ENCODE measurements at places on chromosomes 12 and 14. TPM values are rescaled to one million over a fixed set of nuclear protein-coding genes. Genes with fewer than 3 reads are reported as not detected.

DNA sequence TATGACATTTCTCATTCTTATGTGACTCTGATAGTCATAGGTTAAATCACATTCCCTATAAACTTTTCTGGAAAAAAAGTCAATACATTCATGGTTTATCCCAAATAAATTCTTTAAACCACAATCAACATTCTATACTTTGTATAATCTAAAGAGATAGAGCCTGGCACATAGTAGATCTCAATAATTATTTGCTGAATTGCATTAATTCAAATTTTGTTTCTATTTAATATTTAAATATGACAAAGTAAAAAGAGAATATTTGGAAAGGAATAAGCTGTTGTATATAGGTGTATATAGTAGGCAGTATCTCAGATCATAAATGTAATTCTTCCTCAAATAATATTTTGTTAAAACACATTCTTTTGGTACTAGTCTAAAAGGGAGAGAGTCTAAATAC, 102.2 kb upstream of the USP15 start:
- H3K36me3 ChIP-seq: no peaks in the 10 kb centered on the region
- no peaks in the 10 kb centered on the region for H3K27me3 ChIP-seq
- H3K27ac ChIP-seq: no peak overlapping the region

DNA sequence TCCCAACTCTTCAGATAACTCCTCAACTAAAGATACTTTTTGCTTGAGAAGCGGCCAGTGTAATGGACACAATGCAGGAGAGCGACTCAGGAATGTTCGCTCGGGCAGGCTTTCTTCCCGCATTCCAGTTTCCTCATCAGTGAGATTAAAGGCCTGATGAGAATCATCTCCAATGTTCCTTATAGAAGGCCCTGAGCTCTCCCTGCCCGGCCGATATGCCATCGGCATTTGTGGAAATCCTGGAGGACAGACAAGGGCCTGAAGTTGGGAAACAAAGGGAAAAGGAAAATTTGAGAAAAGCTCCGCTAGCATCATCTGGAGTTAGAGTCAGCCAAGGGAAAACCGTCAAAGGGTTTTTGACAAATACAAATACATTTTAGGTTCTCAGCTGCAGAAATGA, 38.0 kb upstream of the FOXN3 start:
- H3K4me3 ChIP-seq: no peak overlapping the region
- no peaks in the 10 kb centered on the region for H3K27me3 ChIP-seq
- peaks cover 36% of the 10 kb centered on the region for H3K4me1 ChIP-seq
- DNase-seq: no peak
- H3K27ac ChIP-seq: no peak overlapping the region

DNA sequence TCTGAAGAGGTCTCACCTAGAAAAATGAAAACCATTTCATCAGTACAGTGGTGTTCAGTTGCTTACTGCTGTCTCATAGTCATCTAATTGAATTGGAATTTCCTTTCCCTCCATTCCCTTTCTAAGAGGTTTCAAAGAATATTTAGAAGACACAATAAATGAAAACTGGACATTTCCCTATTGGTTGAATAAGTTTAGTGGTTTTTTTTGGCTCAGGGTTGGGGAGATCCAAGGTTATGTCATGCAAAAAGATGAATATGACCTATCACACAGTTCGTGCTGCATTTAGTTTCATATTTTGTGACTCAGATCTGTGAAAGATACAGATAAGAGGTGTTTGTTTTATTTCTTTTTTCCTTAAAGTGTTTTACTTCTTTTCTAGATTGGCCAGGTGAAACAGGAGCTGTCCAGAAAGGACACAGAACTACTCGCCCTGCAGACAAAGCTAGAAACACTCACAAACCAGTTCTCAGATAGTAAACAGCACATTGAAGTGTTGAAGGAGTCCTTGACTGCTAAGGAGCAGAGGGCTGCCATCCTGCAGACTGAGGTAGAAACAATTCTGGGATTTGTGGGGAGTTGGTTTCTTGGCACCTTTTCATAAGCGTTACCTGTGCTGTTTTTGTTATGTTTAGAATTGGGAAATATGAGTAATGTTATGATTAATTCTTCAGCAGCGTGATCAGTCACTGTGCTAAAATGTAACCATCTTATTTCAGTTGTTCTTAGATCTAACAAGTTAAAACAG, 124.6 kb downstream of the ERC1 start:
- H3K36me3 ChIP-seq: peaks cover 9% of the 10 kb centered on the region
- H3K4me3 ChIP-seq: no peak overlapping the region
- H3K4me1 ChIP-seq: no peaks in the 10 kb centered on the region

GRCh38 chr14:69632164-69632563, 20.8 kb downstream of the SUSD6 start:
- DNase-seq: no peak
- no peaks in the 10 kb centered on the region for H3K36me3 ChIP-seq
- peaks cover 74% of the 10 kb centered on the region for H3K4me1 ChIP-seq
- no peak overlapping the region for H3K27ac ChIP-seq
- H3K4me3 ChIP-seq: no peak overlapping the region

GRCh38 chr14:65019944-65020566, 33.4 kb downstream of the FNTB start:
- no peak overlapping the region for H3K27ac ChIP-seq
- H3K4me3 ChIP-seq: no peak overlapping the region
- peaks cover 9% of the 10 kb centered on the region for H3K4me1 ChIP-seq
- H3K36me3 ChIP-seq: peaks cover 7% of the 10 kb centered on the region
- no peaks in the 10 kb centered on the region for H3K27me3 ChIP-seq
- DNase-seq: peak; percentile 85

DNA sequence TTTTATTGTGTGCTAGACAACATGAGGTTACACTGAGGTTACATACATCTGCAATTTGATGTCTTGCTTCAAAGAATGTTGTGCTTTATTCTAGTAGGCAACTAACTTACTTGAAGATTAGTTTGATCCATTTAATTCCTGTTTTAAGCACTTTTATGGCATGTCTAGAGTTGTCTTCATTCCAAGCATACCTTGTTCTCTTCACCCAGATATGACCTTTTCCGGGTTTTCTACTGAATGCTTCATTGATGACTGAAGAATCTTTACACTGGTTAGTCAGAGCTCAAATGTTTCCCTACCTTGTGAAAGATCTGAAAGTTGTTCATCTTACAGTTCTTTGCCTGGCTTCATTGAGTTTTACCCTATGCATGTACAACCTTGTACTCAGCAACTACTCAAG, 274.0 kb upstream of the KITLG start:
- DNase-seq: peak; percentile 71
- H3K4me3 ChIP-seq: no peak overlapping the region

DNA sequence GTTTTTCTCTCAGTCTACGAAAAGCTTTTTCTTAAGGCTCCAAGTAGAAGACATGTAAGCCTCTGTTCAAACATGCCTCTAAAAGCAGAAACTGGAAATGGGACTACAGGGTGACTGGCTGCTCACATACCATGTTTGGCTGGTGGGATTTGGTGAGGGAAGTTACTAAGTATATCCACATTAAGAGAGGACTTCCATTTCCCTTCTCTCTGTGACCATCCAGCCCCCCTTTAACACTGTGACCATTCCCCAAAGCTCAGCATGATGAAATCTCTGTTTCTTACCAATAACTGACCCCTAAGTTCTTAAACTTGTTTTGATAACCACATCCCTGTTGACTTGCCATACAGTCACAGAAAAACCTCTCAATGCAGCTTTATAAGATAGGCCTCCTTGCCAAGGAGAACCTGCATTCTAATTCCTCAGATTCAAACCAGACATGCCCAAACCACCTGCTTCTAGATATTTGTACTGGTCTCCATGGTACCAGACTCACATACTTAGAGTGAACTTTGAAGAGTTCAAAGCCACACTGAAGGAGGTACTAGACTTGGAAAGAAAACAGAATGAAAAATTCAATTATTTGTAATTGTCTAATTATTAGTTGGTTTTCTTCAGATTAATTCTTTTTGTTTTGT, 102.2 kb downstream of the VEZT start:
- no peak overlapping the region for H3K27ac ChIP-seq
- peaks cover 62% of the 10 kb centered on the region for H3K4me1 ChIP-seq
- H3K36me3 ChIP-seq: no peaks in the 10 kb centered on the region

DNA sequence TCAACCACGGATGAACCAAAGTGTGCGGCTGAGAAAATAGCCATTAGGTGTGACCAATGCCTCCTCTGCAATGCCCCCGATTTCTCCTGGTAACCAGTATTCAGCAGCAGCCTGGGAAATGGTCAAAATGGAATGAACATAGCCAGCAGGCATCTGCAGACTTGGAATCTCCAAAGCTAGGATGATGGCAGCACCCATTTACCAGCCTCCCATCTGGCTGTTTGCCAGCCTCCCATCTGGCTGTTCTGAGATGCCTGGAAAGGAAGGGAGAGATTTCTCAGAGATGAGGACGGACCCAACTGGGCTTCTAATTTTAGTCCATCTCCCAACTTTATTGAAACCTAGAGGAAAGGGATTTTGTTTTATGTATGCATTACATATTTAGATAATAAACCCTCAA, 16.2 kb downstream of the CLMN start:
- H3K4me1 ChIP-seq: peaks cover 84% of the 10 kb centered on the region
- DNase-seq: no peak
- no peaks in the 10 kb centered on the region for H3K27me3 ChIP-seq
- no peaks in the 10 kb centered on the region for H3K36me3 ChIP-seq
- H3K27ac ChIP-seq: no peak overlapping the region

- DNase-seq: no peak
- no peak overlapping the region for H3K4me3 ChIP-seq
- H3K27me3 ChIP-seq: no peaks in the 10 kb centered on the region
- H3K27ac ChIP-seq: no peak overlapping the region
- H3K4me1 ChIP-seq: no peaks in the 10 kb centered on the region
- H3K36me3 ChIP-seq: no peaks in the 10 kb centered on the region
These were observed 46.7 kb downstream of the HSPB8 start for GRCh38 chr12:119225454-119225853.

DNA sequence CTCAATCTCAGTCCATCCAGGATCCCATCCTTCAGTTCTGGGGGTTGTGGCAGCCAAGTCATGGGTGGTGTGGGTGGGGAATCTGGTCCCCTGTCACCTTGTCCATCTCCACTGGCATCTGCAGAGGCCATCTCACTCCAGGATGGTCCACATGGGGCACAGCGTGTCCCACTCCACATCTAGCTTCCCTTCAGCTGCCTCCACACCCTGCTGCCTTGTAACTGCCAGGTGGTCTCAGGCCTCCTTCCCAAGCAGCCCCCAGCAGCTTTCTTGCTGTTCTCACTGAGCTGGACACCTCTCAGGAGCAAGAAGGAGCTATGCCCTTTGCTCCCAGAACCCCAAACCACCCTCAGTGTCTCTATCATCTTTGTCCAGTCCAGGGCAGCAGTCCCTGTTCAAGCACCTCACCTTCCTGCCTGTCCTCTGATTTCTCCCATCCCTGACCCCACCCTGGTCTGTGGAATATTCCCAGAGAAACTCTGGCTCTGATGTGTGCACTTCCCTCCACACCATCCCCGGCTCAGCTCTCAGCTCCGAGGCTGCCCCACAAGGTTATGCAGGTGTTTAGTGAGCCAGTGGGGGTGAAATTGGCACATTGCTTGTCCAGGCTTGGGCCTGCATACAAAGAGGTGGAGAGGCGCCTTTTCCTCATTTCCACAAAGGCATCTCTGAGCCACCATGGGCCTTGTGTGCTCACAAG, 13.7 kb upstream of the DYNC1H1 start:
- no peak overlapping the region for H3K27ac ChIP-seq
- no peaks in the 10 kb centered on the region for H3K27me3 ChIP-seq
- H3K36me3 ChIP-seq: no peaks in the 10 kb centered on the region
- H3K4me3 ChIP-seq: no peak overlapping the region
- peaks cover 20% of the 10 kb centered on the region for H3K4me1 ChIP-seq

GRCh38 chr14:92209141-92209540, 87.4 kb downstream of the CPSF2 start:
- peaks cover 8% of the 10 kb centered on the region for H3K4me1 ChIP-seq
- peaks cover 46% of the 10 kb centered on the region for H3K27me3 ChIP-seq
- no peak overlapping the region for H3K4me3 ChIP-seq
- H3K27ac ChIP-seq: no peak overlapping the region
- DNase-seq: no peak

- peaks cover 14% of the 10 kb centered on the region for H3K4me1 ChIP-seq
- peaks cover 45% of the 10 kb centered on the region for H3K36me3 ChIP-seq
- no peak overlapping the region for H3K27ac ChIP-seq
- no peaks in the 10 kb centered on the region for H3K27me3 ChIP-seq
- no peak overlapping the region for H3K4me3 ChIP-seq
- no peak for DNase-seq
These were observed 121.1 kb upstream of the ATF1 start for GRCh38 chr12:50642761-50643160.

DNA sequence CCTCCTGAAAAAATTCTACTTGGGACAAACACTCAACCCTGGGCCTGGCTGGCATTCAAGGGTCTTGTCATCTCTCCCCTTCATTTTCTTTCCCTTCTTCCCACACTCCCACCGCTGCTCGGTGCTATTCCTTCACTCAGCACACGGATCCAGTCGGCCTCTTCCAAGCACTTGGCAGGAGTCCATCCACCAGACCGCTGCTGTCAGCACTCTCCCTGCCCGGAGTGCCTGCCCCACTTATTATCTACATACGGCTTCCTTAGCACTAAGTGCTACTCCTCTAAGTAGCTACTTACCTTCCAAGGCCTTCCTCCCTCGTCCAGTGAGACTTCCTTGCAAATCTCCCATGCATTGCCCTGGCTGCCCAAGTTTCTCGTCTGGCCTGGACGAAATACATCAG, 29.8 kb downstream of the CALM1 start:
- DNase-seq: no peak
- H3K4me3 ChIP-seq: no peak overlapping the region
- H3K27me3 ChIP-seq: peaks cover 4% of the 10 kb centered on the region
- H3K27ac ChIP-seq: no peak overlapping the region

DNA sequence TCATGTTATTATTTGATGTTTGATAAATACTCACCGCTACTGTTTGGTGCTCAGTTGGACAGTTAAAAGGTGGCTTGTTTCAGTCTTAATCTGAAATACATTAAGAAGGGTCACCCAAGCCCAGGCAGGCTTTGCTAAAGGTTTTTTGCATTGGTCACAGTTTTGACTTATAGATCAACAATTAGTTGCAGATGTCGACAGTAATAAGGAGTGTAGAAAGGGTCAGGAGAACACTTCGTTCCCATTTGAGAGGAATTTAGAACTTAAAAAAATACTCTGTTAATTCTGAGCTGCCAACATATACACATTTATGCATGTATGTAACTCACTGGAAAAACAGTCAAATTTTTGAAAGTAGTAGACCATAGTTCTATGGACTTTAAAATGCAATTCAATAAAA, 130.3 kb downstream of the TMEM30B start:
- no peaks in the 10 kb centered on the region for H3K36me3 ChIP-seq
- H3K4me1 ChIP-seq: peaks cover 31% of the 10 kb centered on the region
- H3K4me3 ChIP-seq: no peak overlapping the region
- DNase-seq: no peak
- H3K27me3 ChIP-seq: no peaks in the 10 kb centered on the region

GRCh38 chr12:88493636-88494035, 86.6 kb downstream of the KITLG start:
- no peak for DNase-seq
- H3K4me3 ChIP-seq: no peak overlapping the region
- H3K4me1 ChIP-seq: no peaks in the 10 kb centered on the region
- no peak overlapping the region for H3K27ac ChIP-seq

- H3K27ac ChIP-seq: no peak overlapping the region
- peaks cover 4% of the 10 kb centered on the region for H3K27me3 ChIP-seq
- no peaks in the 10 kb centered on the region for H3K4me1 ChIP-seq
- no peak overlapping the region for H3K4me3 ChIP-seq
These were observed 17.4 kb upstream of the FBXO21 start for GRCh38 chr12:117207675-117208074.

- H3K27ac ChIP-seq: no peak overlapping the region
- no peaks in the 10 kb centered on the region for H3K27me3 ChIP-seq
- H3K4me3 ChIP-seq: no peak overlapping the region
- DNase-seq: no peak
These were observed 299.1 kb upstream of the AMIGO2 start for GRCh38 chr12:47378907-47379306.

BIN2 gene
- polyA plus RNA-seq: not detected

TBX3 gene
- polyA plus RNA-seq: 42.4 TPM

TTC8 gene
- 15.2 TPM for polyA plus RNA-seq
